ENCODE measurements at places on chromosomes 1 and 21.

- no peak for DNase-seq
Observed at GRCh38 chr1:44684525-44684924, 10.0 kb downstream of the ARMH1 start.

GRCh38 chr1:43973981-43974442 lies 748 bp upstream of the ATP6V0B start:
- DNase-seq, result no peak

DNA sequence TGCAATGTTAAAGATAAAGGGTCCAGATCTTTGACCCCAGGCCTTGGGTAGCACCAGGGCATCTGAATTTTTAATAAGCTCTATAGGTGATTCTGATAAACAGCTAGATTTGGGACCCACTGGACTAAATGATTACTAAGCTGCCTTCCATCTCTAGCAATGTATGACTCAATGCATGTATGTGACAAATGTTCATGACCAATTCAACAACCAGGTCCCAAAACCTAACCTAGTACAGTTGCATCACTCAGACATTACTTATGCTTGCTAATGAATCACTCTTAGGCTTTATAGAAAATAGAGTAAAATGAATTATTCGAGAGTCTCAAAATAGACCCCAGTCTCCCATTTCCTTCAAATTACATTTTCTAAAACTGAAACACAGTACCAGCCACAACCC lies 35.5 kb downstream of the RCAN1 start:
- DNase-seq, result no peak

GRCh38 chr1:55400508-55400907 lies 185.3 kb upstream of the USP24 start:
- no peak for DNase-seq

DNA sequence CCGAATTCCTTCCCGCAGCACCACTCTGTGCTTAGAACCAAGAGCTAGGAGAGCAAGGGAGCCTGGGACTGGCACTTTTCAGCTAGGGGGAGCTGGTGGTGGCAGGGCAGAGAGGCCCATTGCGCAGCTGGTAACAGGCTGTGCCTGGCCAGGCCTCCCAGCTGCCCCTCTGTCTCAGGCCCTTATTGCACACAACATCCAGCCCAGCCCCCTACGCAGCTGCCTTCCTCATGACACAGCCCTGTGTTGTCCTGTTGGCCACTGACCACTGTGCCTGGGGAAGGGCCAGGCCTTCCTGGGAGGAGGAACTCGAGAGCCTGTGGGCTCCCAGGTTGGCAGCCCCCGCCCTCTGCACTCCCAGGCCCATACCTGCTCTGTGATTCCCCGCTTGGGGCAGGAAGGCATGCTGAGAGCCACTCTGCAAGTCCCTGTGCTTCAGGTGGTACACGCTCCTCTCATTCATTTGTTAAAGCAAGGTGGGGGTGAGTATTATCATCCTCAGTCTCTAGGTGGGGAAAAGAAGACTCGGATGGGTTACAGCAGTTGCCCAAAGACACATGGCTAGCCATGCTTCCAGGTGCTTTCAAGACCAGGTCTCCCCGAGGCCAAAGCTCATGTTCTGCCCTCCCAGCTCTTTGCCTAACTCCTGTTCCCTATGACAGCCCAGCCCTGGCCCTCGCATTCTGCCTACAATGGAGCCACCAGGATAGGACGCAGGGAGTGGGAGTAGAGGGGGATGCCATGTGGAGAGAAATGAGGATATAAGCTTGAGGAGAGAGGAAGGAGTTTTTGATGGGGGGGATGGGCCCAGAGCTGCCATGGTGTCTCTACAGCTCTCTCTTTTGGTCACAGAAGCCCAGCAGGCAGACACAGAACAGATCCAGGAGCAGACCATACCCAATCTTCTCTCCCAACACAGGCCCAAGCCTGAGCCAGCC lies 81.8 kb downstream of the TMEM53 start:
- DNase-seq, result no peak

DNA sequence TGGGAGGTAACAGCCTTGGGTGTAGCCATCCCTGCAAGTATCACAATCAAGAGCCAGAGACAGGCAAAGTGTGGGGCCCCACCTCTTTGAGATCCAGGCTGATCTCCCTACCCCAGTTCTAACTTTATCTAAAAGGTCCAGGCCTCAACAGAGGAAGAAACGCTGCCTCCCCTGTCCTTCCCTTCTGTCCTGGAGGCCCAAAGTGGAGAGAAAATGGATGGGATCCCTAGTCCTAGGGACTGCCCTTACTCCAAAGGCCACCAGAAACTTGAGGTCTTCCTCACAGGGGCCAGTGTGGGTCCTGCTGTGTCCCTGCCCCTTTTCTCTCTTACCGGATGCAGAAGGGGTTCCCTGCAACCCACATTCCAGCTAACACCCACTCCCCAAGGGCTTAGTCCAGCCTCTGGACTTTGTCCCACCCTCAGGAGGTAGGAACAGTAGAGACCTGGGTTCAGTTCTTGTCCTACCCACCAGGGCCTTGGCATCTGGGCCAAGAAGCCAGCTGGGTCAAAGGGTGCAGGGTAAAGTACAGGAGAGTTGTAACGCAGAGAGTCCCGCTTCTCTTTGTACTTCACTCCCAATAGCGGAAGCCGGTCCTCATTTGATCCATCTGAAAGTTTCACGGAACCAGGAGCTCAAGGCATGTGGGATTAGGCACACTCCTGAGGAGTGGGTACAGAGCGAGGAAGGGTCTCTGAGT lies 1.9 kb downstream of the HDGF start:
- DNase-seq, result no peak

- no peak for DNase-seq
Observed at GRCh38 chr1:186996816-186997215, 168.1 kb downstream of the PLA2G4A start.

DNA sequence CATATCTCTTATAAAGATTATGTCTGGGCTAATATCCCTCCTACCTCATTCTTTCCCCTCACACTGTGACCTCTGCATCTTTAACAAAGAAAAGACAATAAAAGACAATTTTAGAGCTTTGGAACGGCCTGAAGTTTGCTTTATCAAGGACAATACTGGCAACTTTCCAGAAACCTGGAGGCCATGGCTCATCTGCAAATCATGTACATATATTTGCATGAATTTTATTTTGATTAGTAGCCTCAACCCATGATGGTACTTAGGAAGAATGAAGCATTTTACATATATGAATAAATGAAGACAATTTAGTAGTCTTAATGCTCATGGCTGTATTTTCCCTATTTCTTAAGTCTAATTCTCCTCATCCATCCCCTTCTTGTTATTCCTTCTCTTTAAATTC lies 612.2 kb upstream of the CXADR start:
- DNase-seq, result no peak

DNA sequence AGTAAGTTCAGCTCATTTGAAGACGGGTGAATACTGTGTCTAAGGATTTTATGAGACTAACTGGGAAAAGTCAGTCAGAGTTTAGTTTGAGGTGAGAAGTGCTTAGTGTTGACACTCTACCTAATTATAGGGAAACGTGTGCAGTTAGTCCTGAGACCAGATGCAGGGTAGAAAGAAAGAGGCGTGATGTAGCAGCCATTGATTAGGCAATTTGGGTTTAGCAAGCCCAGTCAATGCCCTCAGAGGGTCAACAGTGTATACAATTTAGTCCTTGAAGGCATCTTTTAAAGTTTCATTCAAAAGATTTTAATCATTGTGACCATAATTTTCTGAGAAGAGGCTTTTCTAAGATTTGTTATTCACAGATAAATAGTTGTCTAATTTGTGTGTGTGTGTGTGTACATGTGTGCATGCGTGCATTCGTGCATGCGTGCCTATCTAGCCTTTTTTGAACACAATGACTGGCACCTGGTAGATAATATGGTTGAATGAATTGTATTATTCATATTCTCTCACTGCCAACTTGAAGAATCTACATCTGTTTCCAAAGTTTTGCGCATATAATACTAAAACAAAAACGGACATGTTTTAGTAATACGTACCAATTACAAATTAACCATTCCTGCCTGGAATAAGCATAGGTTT lies 332.9 kb downstream of the SRGAP2C start:
- no peak for DNase-seq

GRCh38 chr1:160781914-160782689 lies 13.9 kb upstream of the LY9 start:
- DNase-seq, result no peak

- DNase-seq, result no peak
Observed at GRCh38 chr1:169107603-169108208, 1.2 kb downstream of the ATP1B1 start.

- no peak for DNase-seq
Observed at GRCh38 chr1:210311726-210312493, 16.8 kb upstream of the HHAT start.

DNA sequence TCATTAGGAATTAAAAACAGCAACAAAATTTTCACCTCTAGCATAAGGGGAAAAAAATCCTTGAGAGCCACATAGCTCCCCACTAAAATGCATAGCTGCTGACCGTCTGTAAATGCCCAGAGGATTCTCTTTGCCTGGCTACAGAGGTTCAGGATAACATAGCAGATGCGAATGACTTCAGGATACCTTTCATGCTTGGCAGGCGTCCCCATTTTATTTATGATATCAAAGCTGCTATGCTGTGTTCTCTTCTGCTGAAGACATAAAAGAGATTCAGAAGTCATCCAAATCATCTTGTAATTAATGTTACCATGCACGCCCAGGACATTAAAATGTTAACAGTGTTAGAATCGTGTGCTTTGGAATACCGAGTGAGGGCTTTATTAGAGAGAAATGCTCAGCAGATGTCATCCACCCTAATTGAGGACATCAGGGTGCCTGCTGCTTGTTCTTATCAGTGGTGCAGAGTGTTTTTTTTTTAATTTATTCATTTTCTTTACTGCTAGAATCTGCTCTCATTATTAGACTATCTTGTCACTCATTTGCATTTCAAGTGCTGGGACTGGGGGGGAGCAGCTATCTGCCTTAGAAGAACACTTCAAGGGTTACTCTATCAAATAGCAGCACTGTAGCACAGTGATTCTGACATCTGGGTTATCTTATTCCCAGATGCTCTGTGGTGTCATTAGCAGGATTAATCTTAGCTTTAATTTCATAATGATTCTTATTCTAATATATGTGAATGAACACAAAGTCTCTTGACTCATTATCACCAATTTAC lies 139.5 kb downstream of the ZNF326 start:
- DNase-seq, result no peak

- no peak for DNase-seq
Observed at GRCh38 chr1:16126160-16126559, 29.7 kb downstream of the EPHA2 start.

GRCh38 chr1:220221269-220221668 lies 51.0 kb downstream of the RAB3GAP2 start:
- no peak for DNase-seq

- no peak for DNase-seq
Observed at GRCh38 chr1:218242171-218242570, 42.9 kb upstream of the RRP15 start.

DNA sequence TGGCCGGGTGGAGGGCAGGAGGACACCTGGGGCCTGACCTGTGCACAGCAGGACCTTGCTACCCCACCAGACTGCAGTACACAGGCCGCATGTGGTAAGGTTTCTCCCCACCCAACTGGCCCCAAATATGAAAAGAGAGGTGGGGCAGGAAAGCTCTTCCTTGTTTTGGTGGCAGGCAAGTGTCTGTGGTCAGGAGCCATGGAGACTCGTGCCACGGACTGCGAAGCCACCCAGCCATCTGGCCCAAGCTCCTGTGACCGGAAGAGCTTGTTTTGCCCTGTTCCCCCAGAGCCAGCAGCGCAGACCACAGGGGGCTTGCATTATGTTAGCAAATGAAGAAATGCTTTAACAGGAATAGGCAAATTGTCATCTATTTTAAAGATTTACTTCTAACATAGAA lies 54.9 kb downstream of the OLIG1 start:
- no peak for DNase-seq

- DNase-seq, result peak; percentile 60
Observed at GRCh38 chr1:2862814-2863647, 61.5 kb upstream of the TTC34 start.

GRCh38 chr1:187891993-187892682 lies 1063.4 kb downstream of the PLA2G4A start:
- no peak for DNase-seq

- no peak for DNase-seq
Observed at GRCh38 chr1:238252033-238252802, 361.5 kb upstream of the ZP4 start.

- DNase-seq, result no peak
Observed at GRCh38 chr1:89908672-89909436, 86.1 kb upstream of the ZNF326 start.

DNA sequence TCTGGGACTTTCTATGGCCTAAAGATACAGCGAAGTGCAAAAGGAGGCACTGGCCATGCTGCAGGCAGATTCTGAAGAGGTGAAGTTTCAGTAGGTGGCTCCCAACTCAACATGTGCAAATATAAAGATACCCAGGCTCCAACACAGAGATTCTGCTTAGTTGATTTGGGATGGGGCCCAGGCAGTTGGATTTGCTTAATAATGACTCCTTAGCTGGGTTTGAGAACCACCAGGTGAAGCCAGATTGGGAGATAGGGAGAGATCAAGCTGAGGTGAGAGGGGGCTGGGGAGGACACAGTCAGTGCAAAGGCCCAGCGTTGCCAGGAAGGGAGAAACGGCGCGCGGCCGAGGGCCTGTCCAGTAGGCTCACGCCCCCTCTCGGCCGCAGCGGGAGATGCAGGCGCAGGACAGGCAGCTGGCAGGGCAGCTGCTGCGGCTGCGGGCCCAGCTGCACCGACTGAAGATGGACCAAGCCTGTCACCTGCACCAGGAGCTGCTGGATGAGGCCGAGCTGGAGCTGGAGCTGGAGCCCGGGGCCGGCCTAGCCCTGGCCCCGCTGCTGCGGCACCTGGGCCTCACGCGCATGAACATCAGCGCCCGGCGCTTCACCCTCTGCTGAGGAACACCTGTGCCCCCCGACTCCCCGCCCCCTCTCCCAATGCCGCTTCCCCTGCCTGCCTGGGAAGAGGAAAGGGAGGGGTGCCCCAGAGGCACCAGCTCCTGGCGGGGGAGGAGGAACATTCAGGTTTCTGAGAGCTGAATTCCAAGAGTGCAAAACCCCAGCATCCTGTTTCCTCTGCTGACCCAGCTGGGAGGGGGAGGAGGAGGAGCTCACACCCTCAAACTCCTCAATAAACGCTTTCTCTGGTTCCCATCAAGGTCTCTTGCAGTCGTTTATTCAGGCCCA lies 1.2 kb downstream of the FAM167B start:
- peak; percentile 91 for DNase-seq

DNA sequence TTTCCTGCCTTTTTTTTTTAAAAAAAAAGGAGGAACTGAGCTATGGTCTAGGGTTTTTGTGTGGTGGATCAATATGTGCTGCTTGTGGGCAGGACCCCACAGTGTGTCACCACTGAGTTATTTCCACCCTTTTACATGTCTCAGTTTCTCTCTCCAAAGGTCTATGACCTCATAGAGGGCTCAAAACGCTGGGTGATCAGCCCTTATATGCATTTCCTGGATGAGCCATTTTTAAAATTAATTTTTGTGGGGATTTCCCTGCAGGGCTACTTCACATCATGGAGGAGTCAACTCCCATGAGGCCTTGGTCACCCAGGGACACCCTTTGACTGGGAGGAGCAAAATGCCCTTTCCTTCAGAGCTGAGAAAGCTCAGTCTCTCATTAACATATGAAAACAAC lies 20.7 kb upstream of the HAO2 start:
- no peak for DNase-seq

GRCh38 chr1:2981388-2981787 lies 39.9 kb upstream of the ACTRT2 start:
- DNase-seq, result no peak
